ENCODE measurements at places on chromosomes 7 and 10.

DNA sequence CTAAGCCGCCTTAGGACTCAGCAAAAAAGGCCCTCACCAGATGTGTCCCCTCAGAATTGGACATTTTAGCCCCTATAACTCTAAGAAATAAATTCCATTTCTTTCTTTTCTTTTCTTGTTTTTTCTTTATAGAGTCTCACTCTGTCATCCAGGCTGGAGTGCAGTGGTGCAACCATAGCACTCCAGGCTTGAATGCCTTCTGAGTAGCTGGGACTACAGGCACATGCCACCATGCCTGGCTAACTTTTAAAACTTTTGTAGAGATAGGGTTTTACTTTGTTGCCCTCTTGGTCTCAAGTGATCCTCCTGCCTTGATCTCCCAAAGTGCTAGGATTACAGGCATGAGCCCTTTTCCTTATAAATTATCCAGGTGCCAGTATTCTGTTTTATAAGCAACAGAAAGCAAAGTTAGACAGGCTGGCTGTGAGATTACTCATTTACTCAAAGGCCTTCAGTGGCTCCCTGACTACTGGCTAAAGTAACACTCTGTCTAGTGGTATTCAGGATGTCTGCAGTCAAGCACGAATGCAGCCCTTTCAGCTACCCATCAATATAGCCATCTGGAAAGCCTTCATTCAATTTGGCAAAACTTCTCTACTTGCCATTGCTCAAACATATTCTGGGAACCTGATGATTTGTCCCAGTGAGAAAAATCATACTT, 128.6 kb downstream of the ICA1 start:
- no peak for DNase-seq

GRCh38 chr10:60733826-60734225, 44.5 kb upstream of the CDK1 start:
- DNase-seq = no peak

GRCh38 chr7:42960762-42961161, 28.6 kb downstream of the MRPL32 start:
- no peak for DNase-seq

DNA sequence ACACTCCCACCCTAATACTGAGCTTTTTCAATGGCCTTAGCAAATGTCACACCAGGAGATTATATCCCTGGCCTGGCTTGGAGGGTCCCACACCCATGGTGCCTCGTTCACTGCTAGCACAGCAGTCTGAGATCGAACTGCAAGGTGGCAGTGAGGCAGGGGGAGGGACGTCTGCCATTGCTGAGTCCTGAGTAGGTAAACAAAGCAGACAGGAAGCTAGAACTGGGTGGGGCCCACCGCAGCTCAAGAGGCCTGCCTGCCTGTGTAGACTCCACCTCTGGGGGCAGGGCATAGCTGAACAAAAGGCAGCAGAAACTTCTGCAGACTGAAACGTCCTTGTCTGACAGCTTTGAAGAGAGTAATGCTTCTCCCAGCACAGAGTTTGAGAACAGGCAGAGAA, 338.9 kb upstream of the MBL2 start:
- no peak for DNase-seq

GRCh38 chr10:81918766-81919165, 43.8 kb downstream of the NRG3 start:
- DNase-seq = no peak

GRCh38 chr7:21923658-21924057, 22.0 kb downstream of the CDCA7L start:
- DNase-seq = no peak

- no peak for DNase-seq
These were observed 169.5 kb upstream of the LYZL1 start for GRCh38 chr10:29119374-29119773.

DNA sequence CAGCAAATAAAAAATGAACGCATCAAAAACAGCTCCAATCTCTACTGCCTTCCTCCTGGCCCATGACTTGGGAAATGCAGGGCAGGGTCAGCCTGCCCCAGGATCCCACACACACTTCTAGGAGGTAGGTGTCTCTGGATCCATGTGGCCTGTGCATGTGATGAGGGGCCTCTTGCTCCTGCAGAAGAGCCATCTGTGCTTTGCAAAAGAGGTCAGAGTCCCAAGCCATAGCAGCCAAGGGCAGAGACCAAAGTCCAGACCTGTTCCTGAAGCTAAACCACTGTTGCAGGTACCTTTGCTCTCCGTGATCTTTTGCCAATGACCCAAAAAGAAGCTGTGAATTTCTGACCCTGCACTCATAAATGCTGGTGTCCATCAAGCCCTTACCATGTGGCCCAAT, 57.1 kb downstream of the KCNMA1 start:
- DNase-seq = no peak

DNA sequence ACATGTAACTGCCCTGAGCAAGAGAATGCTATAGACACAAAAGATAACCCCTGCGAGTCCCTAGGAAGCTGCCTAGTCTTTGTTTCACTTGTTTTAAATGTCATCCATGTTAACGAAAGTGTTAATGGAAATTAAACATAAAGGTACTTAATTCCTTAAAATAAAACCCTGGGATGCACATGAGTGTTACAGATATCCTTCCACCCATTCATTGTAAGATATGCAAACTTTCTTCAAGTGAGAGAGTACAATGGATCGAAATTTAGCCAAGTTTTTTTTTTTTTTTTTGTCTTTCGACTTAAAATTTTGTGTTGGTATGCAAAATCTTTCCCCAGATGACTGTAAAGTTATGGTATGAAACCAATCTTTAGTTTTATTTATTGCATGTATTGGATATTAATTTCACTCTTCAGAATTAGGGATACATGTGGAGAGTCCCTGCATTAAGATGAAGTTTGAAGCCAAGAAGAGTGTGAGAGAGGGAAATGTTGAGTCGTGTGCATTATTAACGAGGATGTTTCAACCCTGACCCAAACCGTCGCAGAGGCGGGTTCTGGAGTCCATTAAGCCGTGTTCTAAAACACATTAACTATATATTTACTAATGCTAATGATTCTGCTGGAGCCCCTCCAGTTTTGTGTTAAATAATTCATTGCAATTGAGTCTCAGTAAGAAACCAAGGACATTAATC, 1.6 kb downstream of the CDK14 start:
- no peak for DNase-seq
